ENCODE measurements at places on chromosomes 2 and 18. TPM values are rescaled to one million over a fixed set of nuclear protein-coding genes. Genes with fewer than 3 reads are reported as not detected.

- no peak for DNase-seq
Measured at GRCh38 chr2:171412571-171413175, 21.1 kb downstream of the METTL8 start.

DNA sequence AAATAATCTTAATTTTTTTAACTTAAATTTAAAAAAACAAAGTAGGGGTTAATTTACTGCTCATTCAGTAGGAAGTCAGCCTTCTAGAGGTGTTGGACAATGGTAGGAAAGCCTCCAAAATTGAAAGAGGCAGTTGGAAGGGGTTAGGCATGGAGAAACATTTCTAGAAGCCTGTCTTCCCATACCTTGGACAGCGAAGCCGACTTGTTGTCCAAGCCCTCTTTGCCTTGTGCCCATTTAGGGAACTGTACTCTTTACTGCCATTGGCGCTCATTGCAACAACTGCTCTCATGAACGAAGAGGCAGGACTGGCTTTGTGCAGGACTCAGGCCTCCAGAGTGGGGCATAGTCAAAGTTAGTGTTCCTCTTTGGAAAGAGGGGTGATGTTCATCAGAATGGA, 333.3 kb downstream of the HRH4 start:
- no peak for DNase-seq

- no peak for DNase-seq
Measured at GRCh38 chr2:57776916-57777315, 269.7 kb upstream of the VRK2 start.

DNA sequence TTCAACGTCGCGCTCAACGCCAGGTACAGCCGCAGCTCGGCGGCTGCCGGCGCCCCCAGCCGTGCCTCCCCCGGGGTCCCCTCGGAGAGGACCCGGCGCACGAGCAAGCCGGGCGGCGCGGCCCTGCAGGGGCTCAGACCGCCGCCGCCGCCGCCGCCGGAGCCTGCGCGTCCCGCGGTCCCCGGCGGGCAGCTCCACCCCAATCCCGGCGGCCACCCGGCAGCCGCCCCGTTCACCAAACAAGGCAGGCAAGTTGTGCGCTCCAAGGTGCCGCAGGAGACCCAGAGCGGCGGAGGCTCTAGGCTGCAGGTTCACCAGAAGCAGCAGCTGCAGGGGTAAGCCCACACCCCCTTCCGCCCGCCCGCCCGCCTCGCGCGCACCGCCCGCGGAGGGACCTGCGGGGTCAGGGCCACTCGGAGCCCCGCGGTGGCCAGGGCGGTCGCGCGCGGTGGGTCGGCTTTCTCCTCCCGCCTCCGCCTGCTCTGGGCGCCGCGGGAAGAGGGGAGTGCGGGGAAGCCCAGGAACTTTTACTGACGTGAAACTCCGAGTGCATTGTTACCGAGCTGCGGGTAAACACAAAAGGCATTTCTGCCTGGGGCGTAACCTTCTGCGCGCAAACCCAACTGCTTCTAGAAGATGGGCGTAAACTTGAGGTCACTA, 861 bp downstream of the LTBP1 start:
- DNase-seq: peak; percentile 57

DNA sequence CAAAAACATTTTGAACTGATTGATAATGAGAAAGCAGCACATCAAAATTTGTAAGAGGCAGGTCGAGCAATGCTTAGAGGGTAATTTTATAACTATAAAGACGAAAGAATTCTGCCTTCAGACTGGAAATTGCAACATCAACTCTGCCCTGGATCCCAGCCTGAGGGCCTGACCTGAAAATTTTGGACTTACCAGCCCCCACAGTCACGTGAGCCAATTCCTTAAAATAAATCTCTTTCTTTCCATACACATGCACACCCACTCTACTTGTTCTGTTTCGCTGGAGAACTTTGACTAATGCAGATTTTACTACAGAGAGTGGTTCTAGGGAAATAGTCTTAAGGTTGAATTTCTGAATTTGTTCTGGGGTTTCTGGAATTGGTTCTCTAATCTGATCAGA, 14.6 kb upstream of the ACOXL start:
- DNase-seq: no peak

The CERKL gene
- not detected for total RNA-seq

GRCh38 chr2:20540587-20541293, 93.9 kb downstream of the RHOB start:
- DNase-seq: no peak

GRCh38 chr2:223093436-223094241, 41.6 kb downstream of the KCNE4 start:
- DNase-seq: no peak

The TOGARAM2 gene
- not detected for total RNA-seq

DNA sequence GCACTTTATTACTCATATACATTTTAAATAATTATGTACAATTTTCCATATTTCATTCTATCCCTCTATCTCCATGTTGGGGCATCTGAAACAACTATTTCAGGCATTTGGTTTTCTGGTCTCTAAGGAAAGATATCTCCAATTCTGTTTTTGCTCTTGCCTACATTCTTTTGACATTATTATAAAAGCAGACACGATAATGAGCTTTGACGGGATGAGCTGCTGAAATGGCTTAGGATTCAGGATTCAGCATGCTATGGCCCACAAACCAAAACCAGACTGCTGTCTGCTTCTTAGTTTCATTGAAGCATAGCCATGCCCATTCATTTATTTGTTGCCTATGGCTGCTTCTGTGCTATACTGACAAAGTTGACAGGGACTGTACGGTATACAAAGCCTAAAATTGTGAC, 42.7 kb upstream of the GLS start:
- no peak for DNase-seq

The KCNG3 gene
- total RNA-seq: not detected

GRCh38 chr2:7377916-7378569, 460.8 kb downstream of the RNF144A start:
- DNase-seq: no peak

The FAM124B gene
- total RNA-seq: 82.0 TPM

Data from endothelial cell of umbilical vein (primary cell).